ENCODE measurements at places on chromosomes 2 and 18.
A peak's percentile ranks its signal among the peaks of the same experiment; 100 is the strongest.

- DNase-seq = no peak
Measured at GRCh38 chr2:212282671-212283261, 255.8 kb downstream of the ERBB4 start.

GRCh38 chr2:10495311-10495987 lies 47.3 kb upstream of the ODC1 start:
- DNase-seq = no peak

DNA sequence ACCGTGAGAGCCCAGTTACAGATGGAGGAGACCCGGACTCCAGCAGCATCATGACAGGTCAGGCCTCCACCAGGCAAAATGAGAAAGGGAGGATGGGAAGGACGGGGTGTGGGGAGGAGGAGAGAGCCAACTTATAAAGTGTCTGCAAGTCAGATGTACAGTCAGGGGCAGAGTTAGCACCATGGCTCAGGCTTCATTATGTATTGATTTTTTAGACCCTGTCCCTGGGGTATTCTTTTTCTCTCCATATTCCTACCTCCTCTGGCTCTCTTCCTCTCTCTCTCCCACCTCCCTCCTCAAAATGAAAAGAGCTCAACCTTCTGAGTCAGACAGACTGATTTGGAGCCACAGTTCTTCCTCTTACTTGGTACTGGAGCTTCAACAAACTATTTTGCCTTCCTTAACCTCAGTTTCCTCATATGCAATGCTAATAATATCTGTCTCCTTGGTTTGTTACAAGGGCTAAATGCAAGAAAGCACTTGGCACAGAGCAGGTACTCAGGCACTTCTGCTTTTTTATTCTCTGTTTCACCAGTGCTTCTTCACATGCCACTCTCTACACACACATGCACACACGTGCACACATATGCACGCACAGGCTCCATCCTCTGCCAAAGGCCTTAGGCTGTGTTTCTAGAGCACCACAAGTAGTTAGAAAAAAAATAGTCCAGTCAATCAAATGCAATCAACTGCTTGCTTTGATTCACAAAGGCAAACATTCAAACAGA lies 92.3 kb upstream of the PKDCC start:
- DNase-seq = no peak

- no peak for DNase-seq
Measured at GRCh38 chr2:118312969-118313756, 224.9 kb downstream of the INSIG2 start.

DNA sequence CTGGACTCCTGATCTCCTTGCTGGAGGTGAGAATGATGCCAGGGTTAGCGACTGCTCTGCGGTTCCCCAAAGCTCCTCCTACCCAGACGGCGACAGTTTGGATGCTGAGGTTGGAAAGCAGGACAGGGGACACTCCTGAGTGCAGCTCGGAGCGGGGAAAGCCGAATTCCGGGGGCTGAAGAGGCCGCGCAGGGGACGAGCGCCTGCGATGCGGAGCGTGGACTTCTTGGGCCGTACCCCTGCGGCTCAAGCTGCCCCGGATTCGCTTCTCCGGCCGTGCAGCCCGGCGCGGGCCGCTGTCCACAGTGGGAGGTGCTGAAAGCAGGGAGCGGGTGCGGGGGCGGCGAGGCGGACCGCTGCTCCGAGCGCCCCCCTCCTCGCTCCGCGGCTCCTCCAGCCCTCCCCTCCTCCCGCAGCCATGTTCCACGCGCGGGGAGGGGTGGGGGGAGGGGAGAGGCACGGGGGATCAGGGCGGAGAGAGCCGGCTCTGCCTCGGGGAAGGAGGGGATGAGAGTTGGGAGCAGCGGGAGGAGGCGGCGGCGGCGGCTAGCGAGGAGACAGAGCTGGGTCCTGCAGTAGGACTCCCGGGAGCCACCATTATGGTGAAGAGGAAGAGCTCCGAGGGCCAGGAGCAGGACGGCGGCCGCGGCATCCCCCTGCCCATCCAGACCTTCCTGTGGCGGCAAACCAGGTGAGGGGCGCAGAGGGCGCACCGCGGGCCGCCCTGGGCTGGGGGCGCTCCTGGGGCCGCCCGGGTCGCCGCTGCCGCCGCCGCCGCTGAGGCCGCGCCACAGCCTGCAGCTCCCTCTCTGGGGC lies at the start of gene UNC80:
Gene UNC80, plus strand, starts transcription at position 359 of the 816 bp plus-strand sequence. Its CDS starts 241 bp downstream, at position 600.
- DNase-seq = peak; percentile 49

DNA sequence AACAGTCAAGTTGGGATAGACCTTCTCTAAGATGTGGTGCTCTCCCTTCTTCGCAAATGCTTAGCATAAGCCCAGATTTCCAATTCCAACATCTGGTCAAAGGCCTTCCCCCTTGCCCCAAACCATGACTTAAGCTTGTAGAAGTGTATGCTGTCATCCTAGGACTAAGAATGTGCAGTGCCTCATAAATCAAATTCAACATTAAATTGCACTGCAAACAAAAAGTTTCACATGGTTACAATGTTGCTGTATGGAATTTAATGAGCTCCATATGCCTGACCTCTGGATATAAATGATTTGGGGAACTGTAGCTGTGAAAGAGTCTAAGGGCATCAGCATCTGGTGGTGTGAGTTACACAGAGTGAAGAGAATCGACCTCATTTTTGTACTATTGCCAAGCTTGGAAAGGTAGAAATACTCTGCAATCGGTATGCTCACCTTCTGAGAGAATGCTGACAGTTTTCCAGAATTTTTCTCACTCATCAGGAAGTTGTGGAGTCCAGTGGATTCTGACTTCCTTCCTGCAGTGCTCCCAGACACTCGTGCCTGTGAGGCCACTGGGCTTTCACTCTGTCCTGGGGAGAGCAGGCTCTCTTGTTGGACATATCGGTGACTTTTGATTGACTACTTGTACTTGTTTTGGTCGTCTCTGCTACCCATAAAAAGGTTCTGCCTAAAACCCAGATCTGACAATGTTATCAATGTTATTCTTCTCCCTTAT lies 40.6 kb downstream of the FASTKD2 start:
- no peak for DNase-seq

DNA sequence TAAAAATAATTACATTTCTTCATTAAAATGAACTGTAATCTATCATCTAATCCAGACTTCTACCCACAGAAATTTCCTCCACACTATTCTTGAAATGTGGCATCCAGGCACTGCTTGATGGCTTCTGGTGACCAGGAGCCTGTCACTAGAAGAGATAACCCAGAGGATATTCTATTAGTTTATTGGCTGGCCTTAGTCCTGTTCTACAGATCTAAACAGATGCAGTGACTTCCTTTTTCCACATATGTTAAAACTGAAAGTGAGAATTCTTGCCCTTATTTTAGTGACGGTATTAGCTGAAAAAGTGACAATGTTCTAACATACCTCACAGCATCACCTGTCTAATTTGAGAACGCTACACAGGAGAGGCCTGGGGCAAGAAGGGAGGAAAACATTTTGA lies 775.4 kb downstream of the TSN start:
- peak; percentile 16 for DNase-seq

DNA sequence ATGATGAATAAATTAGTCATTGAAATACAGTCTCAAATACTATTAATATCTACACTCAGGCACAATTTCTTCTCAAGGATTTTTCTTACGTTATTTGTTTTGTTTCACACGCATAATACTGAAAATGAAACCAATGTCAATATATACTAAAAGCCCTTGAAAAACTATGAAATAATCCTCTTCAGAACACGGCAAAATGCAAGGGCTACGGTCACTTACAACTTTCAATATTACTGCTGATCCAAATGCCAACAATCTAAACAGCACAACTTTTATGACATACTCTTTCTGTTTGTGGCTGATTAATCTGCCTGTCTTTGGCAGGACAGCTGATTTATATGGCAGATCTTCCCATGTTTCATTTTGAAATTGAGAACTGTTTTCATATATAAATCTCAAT lies 68.3 kb downstream of the LRPPRC start:
- no peak for DNase-seq

DNA sequence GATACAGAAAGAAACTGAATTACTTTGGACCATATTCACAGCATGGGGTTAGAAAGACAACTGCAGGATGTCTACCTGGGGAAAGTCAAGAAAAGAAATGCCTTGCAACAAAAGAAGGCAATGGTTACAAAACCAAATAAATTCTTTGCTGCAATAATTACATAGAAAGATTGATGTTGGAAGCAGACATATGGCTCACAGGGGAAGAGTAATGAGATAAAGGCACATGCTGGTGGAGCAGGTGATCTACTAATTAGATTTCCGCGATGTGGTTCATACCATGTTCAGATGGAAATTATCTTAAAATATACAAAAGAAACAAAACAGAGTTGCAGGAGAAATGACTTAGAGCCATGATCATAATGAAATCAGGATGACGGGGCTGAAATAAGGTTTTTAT lies 718.8 kb upstream of the PKDCC start:
- DNase-seq = no peak

DNA sequence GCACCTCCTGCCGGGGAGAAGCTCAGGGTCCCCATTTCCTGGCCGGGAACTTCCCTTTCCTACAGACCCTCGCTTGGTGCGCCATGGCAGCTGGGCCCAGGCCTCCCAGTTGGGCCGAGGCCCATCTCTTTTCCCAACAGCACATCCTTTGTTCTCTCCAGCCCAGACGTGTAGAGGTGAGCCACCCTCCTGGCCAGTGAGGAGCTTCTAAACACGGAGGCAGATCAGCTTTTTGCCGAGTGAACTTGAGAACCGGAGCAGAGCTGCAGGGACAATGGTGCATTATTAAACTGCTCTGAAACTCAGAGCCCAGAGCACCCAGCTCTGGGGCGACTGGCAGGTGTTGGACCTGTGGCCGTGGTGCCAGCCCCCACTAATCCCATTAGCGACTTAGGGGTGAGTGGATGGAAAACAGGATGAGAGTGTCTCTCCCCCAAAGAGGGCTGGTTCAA lies 25.4 kb downstream of the SH3BP4 start:
- no peak for DNase-seq

GRCh38 chr2:191618786-191619185 lies 59.1 kb upstream of the NABP1 start:
- DNase-seq = no peak

DNA sequence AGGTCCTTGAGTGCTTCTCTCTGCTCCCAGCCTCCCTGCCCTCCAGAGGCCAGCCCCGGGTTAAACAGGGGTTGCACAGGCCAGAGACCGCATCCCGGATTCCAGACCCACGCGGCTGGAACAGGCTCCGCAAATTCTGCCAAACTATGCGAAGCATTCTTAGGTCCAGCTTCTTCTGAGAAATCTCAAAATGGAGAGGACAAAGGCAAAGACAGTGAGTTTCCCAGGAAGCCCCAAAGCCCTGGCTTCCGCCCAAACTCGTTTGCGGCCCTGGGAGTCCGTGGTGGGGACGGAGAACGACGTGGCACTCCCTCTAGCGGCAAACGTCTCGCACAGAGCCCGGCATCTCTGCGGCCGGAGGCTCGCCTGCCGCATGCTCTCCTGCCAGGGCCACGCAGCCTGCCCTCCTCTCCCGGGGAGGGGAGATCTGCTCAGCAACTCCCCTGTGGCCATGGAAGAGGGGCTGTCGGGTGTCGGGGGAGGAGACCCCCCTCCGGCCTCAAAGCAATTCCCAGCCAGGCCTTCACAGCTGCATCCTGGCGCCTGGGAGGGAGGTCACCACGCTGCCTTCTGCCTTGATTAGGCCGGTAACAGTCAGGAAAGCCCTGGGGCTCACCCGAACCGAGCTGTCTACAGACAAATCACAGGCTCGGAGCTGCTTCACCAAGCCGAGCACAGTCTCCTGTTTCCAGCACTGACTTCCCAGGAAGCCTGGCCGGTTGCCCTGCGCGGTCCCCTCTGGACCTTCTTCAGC lies 33.4 kb upstream of the KLHL29 start:
- peak; percentile 74 for DNase-seq

GRCh38 chr2:176002688-176003210 lies 682 bp upstream of the LNPK start:
- DNase-seq = no peak

GRCh38 chr2:4528773-4529172 lies 825.4 kb downstream of the DCDC2C start:
- no peak for DNase-seq

GRCh38 chr2:129914538-129915302 lies 64.7 kb upstream of the RAB6C start:
- no peak for DNase-seq

DNA sequence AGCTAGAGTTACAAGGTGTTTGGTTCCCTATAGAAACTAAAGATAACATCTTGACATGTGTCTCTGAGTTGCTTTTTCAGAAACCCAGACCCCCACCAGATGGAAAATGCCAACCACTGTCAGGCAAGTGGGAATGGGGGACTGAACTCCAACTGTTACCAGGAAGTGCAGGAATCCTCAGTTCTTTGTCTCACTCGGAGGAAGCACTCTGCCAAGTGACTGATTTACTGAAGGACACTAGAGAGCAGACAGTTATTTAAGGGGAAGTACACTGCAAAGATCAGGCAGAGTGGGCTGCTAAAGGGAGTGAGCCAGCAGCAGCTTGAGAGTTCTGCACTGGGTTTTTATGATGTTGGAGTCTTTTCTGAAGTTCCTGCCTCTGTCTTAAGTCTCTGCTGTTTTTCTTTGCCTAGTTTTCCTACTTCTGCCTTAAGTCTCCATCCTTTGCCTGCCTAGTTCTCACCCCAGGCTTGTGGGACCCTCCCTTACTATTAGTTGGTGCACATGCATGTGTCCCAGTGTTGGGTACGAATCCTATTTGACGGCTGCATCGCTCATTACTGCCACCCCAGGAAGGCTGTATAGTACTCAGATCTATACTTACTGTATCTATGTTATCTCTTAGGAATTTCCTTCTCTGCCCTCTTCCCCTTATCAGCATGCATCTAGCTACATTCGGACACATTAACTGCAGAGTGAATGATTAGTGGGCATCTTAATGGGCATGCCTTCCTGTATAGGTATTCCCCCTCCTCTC lies 97.1 kb downstream of the TEX51 start:
- DNase-seq = no peak

DNA sequence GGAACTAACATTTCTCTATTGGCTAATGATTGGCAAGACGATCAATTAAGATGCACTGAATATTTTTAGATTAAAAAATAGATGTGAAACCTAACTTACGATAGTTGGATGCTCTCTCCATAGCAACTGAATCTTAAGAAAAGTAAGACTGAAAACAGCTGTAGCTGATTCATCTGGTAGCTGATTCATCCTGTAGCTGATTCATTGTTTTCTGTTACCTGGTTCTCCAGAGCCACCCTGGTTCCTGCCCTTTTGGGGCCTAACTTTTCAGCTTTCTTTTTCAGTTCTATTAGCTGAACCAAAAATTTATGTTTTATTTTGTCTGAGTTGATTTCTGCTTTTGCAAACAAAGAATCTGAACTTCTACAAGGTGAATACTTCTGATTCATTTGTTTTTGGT lies 22.7 kb upstream of the SPR start:
- peak; percentile 17 for DNase-seq

DNA sequence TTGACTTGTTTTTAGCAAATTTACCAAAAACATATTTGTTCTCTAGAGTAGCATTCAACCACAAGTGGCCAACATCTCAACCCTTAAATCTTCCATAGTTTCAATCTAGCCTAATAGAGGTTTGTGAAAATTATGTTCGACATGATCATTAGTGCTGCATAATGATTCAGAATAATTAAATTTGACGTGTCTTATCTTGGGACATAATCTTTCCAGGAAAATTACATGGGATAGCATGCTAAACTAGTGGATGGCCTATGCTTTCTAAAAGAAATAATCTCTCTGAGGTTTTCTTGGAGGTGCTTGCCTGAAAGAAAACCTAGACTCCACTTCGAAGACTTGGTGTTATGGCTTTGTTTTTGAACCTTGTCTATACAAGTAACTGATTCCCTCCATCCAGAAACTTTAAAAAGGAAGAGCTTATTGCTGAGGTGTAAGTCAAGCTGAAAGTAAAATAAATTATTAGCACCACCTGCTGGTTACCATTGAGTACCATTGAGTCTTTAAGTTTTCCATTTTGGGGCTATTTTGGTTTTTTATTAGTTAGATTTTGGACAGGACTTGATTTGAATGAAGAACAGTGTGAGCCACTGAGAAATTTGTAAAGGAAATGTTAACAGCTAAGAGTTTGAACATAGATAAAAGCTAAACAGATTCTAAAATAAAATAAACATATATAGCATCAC lies 32.7 kb downstream of the COX7A2L start:
- DNase-seq = peak; percentile 40

Measured in mesenchymal stem cell (in vitro differentiated cells and primary cell).